ENCODE measurements at places on chromosomes 1 and 21. TPM values are rescaled to one million over a fixed set of nuclear protein-coding genes. Genes with fewer than 3 reads are reported as not detected.

Gene GBP2
- 153 TPM for total RNA-seq

GRCh38 chr1:33143698-33144097 is 38.1 kb downstream of the TRIM62 start:
- H3K36me3 ChIP-seq = no peaks in the 10 kb centered on the region
- no peaks in the 10 kb centered on the region for H3K27me3 ChIP-seq
- no peak for DNase-seq
- peaks cover 9% of the 10 kb centered on the region for H3K4me1 ChIP-seq
- no peak overlapping the region for H3K27ac ChIP-seq

Gene DYRK3
- 5.2 TPM for total RNA-seq

DNA sequence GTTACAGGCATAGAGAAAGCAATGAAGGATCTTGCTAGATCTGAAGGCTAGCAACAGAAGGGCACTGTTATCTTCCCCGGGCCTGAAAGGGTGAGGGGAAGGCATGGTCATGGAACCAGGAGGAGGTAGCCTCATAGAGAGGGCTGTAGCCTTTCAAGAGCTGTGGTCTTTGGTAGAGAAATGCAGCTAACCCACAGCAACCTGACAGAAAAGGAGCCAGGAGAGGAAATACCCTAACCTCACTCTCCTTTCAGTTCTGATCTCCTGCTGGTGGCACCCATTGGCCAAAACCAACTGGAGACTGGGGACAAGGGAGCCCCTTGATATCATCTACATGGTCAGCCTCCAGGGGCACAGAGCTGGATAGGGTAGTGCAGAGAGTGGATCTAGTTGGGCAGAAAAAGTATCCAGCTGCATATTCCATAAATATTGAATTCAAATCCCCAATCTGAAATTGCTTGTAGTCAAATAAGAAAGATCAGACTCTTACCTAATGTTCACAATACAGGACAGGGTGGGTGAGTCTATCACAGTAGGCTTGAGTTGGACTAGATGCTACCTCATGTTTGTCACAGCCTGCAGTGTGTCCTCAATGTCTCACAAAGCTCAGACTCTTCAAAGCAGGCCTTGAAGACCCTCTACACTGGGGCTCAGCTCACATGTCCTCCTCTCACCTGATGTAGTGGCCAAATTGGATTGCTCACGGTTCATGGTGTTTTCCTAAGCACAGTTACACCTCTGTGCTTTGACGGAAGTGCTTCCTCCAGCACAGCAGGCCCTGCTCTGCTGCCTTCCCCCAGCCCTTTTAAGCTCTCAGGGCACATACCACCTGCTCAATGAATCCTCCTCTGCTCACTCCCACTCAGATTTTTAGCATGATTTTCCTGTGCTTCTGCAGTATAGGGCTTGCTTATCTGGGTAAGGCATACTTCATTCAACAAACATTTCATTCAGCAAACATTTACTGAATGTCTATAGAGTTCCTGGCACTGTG is 74.1 kb upstream of the JUN start:
- no peak overlapping the region for H3K4me3 ChIP-seq
- no peaks in the 10 kb centered on the region for H3K27me3 ChIP-seq
- H3K4me1 ChIP-seq = peaks cover 44% of the 10 kb centered on the region
- no peaks in the 10 kb centered on the region for H3K36me3 ChIP-seq

DNA sequence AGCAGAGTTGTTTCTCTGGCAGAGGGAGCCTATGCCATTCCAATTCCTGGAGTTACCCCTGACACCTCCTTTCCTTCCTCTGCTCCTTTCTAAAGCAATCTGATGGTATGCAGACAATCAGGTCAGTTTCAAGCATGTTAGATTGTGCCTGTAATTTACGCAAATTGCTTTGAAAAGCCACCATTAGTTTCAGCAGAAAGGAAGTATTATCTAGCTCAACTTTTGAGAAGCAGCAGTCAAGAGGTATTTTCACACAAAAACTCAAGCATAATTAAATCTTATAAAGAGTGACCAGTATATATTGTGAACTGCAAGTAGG is 2.2 kb downstream of the ERRFI1 start:
- no peak overlapping the region for H3K27ac ChIP-seq
- H3K27me3 ChIP-seq = peaks cover 42% of the 10 kb centered on the region
- H3K4me3 ChIP-seq = no peak overlapping the region
- no peak for DNase-seq
- no peaks in the 10 kb centered on the region for H3K36me3 ChIP-seq

DNA sequence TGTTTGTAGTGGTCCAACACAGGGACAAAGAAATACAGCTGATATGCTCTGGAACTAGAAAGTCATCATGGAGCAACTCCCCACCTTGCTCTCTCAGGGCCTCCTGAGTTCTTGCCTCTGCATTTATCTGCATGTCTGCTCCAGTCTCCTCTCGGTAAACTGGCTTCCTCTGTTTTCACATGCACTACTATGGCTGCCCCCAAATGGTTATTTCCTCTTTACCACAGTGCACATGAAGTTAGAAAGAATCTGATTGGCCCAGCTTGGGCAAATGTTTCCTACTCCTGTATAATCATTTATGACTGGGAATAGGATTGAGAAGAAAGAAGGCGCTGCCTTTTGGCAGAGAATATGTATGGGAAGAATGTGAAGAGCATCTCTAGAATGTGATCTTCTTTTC is 16.5 kb upstream of the PSMB2 start:
- H3K36me3 ChIP-seq = no peaks in the 10 kb centered on the region
- H3K4me1 ChIP-seq = no peaks in the 10 kb centered on the region
- no peak overlapping the region for H3K4me3 ChIP-seq
- no peaks in the 10 kb centered on the region for H3K27me3 ChIP-seq
- H3K27ac ChIP-seq = no peak overlapping the region

- peaks cover 60% of the 10 kb centered on the region for H3K36me3 ChIP-seq
- H3K4me1 ChIP-seq = peaks cover 49% of the 10 kb centered on the region
- no peak for DNase-seq
- H3K27me3 ChIP-seq = no peaks in the 10 kb centered on the region
- H3K4me3 ChIP-seq = no peak overlapping the region
These were observed 15.0 kb downstream of the ZNF496 start for GRCh38 chr1:247316590-247317197.

GRCh38 chr1:24586970-24587820 is 31.3 kb downstream of the NCMAP start:
- H3K4me3 ChIP-seq = peak overlapping the region; percentile 46
- peaks cover 11% of the 10 kb centered on the region for H3K4me1 ChIP-seq
- peak; percentile 40 for DNase-seq
- no peaks in the 10 kb centered on the region for H3K36me3 ChIP-seq
- no peaks in the 10 kb centered on the region for H3K27me3 ChIP-seq

Gene NFASC
- 0.06 TPM for total RNA-seq

GRCh38 chr1:5448486-5448885 is 543.7 kb downstream of the NPHP4 start:
- no peaks in the 10 kb centered on the region for H3K36me3 ChIP-seq
- H3K4me3 ChIP-seq = no peak overlapping the region
- peaks cover 11% of the 10 kb centered on the region for H3K4me1 ChIP-seq
- no peaks in the 10 kb centered on the region for H3K27me3 ChIP-seq
- no peak overlapping the region for H3K27ac ChIP-seq

Gene S100A1
- total RNA-seq = not detected

- no peak for DNase-seq
- no peaks in the 10 kb centered on the region for H3K4me1 ChIP-seq
- no peak overlapping the region for H3K4me3 ChIP-seq
- no peaks in the 10 kb centered on the region for H3K36me3 ChIP-seq
- no peaks in the 10 kb centered on the region for H3K27me3 ChIP-seq
- no peak overlapping the region for H3K27ac ChIP-seq
These were observed 157.0 kb upstream of the GREM2 start for GRCh38 chr1:240768979-240769378.

DNA sequence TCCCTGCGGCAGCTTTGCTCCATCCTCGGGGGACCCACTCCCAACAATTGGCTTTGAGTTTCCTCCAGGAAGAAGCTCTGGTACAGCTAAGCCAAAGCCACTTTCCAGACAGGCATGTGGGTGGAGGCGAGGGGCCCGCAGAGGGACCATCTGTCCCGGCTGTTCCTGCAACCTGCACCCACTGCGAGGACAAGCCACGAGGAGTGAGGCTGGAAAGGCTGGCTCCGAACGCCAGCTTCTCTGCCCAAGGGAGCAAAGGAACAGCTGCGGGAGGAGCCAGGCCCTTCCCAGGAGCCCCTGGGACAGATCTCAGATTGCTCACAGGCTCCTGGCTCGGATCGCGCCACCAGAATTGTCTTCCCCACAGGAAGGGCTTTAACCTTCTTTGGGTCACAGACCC is 28.3 kb upstream of the PEF1 start:
- no peak for DNase-seq
- H3K27me3 ChIP-seq = peaks cover 14% of the 10 kb centered on the region
- no peaks in the 10 kb centered on the region for H3K36me3 ChIP-seq
- peaks cover 9% of the 10 kb centered on the region for H3K4me1 ChIP-seq

DNA sequence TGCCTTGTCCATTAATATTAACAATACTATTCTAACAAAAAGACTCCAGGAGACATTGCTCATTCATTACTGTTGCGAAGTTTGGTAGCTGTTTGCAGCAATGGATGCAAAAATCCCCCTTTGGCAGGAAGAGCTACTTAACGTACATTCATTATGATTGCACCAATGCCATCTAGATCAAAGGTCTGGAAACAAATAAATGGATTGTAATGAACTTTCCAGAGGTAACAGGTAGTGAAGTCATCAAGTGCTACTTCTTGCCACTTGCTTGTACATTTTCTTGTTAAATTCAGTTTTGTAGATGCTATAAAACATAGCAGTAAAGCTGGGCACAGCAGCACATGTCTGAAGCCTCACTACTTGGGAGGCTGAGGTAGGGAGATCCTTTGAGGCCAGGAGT is 93.9 kb downstream of the DDAH1 start:
- no peaks in the 10 kb centered on the region for H3K4me1 ChIP-seq
- H3K27ac ChIP-seq = no peak overlapping the region
- no peaks in the 10 kb centered on the region for H3K36me3 ChIP-seq
- no peak overlapping the region for H3K4me3 ChIP-seq
- DNase-seq = no peak
- H3K27me3 ChIP-seq = peaks cover 9% of the 10 kb centered on the region

GRCh38 chr1:228282329-228283042 is 74.6 kb downstream of the OBSCN start:
- no peak for DNase-seq
- H3K27ac ChIP-seq = no peak overlapping the region
- H3K4me3 ChIP-seq = no peak overlapping the region
- H3K36me3 ChIP-seq = no peaks in the 10 kb centered on the region

- H3K4me3 ChIP-seq = no peak overlapping the region
- no peak overlapping the region for H3K27ac ChIP-seq
- H3K36me3 ChIP-seq = peaks cover 10% of the 10 kb centered on the region
- H3K4me1 ChIP-seq = no peaks in the 10 kb centered on the region
- no peaks in the 10 kb centered on the region for H3K27me3 ChIP-seq
- no peak for DNase-seq
These were observed 25.1 kb upstream of the LRRC47 start for GRCh38 chr1:3821447-3821846.

Gene PGBD5
- total RNA-seq = not detected

DNA sequence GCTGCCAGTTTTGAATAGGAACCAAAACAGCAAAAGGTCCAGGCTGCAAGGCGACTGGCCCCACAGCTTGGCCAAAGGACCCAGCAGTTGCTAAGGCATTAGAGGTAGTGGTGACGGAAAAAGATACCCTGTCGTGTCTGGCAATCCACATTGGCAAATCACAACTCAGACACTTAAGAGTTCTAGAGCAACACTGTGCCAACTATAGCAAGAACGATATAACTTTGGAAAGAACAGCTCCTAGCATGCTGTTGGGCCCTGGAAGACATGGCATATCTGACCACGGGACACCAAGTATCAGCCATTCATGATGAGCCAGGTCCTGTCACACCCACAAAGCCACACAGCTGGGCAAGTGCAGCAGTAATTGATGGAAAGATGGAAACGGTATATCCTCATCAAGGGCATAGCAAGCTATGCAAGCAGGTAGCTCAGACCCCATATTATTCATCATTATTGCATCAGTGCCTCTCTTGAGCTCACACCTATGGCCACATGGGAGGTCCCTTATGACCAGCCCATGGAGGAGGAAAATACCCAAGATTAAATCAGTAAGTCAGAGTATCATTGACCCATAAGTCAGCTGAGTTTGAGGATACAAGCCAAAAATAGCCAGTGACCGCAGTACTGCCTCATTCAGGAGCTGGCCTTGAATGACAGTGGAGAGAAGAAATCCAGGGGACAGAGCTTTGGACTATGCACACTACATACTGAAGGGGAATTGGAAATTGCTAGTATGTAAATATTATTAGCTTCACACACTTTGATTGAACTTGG is 221.2 kb downstream of the SETD4 start:
- H3K4me1 ChIP-seq = peaks cover 2% of the 10 kb centered on the region
- H3K27ac ChIP-seq = no peak overlapping the region

Gene SH3BGR
- total RNA-seq = 4.7 TPM

DNA sequence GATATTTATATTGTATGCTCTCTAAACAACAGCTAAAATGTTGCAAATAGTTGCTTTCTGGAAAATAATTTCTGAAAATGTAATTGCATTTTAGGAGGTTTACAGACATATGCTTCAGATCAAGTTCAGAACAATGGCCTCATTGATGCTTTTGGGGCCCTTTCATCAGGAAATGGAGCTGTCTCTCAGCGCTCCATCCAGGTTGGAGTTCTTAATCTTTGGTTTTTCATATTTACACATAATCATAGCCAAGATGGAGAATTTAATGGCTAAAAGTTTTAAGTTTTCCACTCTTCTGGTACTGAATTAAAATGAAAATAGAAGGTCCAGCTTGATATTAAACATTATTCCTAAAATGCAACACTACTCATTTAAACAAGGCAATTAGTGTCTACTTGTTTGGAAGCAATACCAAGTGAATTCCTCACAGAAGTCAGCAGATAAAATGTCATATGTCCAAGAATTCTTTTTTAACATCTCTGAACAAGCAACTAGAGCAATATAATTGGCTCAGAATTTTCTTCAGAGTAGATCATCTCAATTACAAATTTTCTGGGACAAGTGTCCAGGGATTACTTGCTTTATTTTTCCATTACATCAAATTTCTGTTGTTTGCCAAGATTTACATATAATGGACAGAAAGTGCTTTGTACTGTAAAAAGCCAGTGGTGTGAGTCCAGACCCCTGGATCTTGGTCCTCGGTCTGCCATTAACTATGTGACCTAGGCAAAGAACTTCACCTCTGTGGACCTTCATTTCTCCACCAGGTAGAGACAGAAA is 22.6 kb downstream of the CLCA1 start:
- H3K4me3 ChIP-seq = no peak overlapping the region
- no peak for DNase-seq
- peaks cover 4% of the 10 kb centered on the region for H3K27me3 ChIP-seq
- no peaks in the 10 kb centered on the region for H3K4me1 ChIP-seq
- H3K27ac ChIP-seq = no peak overlapping the region

DNA sequence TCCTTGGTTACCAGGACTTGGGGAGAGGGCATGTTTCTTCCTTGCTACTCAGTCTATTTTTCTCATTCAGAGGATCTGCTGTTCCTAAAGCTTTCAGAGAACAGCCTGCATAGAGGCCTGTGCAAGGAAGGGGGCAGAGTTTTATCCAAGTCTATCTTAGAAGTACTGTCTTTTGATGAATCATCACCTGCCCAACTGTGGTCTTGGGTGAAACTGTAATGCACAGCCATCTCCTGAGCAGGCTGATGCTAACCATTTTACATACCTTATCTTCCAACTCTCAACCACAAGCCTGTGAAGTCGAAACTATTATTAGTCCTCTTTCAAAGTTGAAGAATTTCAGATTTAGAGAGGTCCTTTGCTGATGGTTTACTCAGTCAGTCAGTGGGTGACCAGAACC is 368.0 kb downstream of the HHAT start:
- H3K4me1 ChIP-seq = peaks cover 27% of the 10 kb centered on the region
- peak; percentile 23 for DNase-seq
- H3K27ac ChIP-seq = no peak overlapping the region
- H3K4me3 ChIP-seq = no peak overlapping the region

GRCh38 chr1:6447016-6447817 is 18.8 kb downstream of the TNFRSF25 start:
- no peak for DNase-seq
- peaks cover 10% of the 10 kb centered on the region for H3K4me1 ChIP-seq
- H3K27me3 ChIP-seq = peaks cover 64% of the 10 kb centered on the region

All from activated naive CD8-positive, alpha-beta T cell treated with anti-CD3 and anti-CD28 coated beads for 36 hours (primary cell).